ENCODE measurements at places on chromosomes 2 and 18.

DNA sequence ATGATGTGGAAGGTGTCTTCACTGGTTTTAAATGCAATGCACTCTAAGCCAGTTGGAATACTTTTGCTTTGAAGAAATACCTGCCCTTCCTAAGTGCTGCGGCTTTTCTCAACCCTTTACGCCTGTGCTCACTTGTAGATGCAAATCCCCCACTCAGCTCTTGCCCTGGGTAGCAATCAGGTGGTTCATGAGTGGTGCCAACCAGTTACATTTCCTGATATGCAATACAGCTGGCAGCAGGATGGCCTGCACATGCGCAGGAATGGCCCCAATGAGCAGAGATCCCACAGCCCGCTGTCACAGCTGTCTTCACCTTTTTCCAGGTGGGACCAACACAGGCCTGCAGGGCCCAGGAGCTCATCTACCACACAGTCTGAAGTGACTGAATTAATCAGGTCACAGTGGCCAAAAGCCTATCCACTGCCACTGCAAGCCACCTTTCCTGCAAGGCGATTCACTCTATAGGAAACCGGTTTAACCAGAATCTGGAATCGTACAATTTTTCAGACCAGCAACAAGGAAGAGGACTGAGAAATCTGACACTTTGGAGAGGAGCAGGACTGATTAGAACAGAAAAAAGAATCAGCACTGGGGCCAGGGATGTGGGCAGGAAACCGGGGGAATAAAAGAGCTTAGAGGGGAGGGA is 247.8 kb downstream of the MYT1L start:
- DNase-seq: no peak

DNA sequence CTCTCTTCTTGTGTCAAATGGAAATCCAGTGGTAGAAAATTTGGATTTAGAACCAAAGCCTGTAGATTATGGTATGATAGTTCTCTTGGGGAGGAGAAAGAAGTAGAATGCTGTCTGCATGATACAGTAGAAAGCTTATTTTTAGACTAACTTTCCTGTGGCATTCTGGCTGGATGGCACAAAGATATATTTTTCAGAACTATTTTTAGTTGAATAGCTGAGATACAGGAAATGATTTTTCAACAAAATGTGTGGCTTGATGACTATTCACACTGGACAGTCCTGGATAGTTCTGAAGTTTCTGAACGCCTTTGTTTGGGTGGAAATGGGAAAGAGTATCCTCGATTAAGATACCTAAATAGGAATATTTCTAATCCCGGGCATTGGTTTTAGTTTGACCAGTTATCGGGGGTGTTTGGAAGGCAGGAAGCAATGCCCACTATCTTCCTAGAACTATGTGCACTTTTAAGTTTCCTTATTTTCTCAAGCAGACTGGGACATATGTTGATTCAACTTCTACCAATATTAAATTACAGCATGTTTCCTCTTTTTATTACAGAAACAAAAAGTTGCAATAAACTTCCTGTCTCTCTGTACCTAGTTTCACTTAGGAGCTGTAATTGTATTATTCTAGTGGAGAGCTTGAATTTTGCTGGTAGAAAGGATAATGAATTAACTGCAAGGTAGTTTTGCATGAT is 32.1 kb downstream of the GDF7 start:
- no peak for DNase-seq

DNA sequence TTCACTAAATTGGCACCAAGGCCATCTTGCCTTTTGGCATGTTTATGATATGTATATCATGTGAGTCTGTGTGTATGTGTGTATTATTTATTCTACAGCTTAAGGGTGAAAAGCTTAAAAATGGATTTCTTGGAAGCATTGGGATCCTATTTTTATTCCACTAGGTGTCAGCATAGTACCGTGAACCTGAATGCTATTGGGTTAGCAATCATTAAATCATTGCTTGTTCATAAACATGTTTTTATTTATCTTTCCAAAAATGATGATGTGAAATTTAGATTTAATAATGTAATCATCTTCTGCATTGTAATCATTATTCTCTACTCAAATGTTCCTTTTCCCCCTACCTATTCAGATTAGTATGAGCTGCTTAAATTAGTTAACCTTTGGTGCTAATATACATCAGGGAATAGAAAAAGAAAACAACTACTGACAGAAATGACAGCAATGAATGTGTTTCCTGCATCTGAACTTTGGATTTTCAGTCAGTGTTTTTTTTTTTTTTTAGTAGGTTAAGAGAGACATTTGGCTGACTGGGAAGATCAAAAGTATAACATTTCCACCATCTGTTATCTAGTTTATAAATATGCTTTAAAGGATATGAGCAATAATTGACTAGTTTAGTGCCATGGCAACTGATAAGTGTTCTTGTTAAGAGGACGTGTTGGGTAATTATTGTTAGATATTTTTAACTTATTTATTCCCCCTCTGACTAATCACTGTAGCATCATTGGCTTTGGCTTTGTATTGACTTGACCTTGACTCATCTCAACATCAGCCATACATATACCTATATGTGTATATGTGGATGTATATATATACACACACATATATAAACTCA is 14.1 kb upstream of the ZSWIM2 start:
- no peak for DNase-seq

GRCh38 chr2:49616800-49617199 is 462.5 kb upstream of the FSHR start:
- DNase-seq: no peak

DNA sequence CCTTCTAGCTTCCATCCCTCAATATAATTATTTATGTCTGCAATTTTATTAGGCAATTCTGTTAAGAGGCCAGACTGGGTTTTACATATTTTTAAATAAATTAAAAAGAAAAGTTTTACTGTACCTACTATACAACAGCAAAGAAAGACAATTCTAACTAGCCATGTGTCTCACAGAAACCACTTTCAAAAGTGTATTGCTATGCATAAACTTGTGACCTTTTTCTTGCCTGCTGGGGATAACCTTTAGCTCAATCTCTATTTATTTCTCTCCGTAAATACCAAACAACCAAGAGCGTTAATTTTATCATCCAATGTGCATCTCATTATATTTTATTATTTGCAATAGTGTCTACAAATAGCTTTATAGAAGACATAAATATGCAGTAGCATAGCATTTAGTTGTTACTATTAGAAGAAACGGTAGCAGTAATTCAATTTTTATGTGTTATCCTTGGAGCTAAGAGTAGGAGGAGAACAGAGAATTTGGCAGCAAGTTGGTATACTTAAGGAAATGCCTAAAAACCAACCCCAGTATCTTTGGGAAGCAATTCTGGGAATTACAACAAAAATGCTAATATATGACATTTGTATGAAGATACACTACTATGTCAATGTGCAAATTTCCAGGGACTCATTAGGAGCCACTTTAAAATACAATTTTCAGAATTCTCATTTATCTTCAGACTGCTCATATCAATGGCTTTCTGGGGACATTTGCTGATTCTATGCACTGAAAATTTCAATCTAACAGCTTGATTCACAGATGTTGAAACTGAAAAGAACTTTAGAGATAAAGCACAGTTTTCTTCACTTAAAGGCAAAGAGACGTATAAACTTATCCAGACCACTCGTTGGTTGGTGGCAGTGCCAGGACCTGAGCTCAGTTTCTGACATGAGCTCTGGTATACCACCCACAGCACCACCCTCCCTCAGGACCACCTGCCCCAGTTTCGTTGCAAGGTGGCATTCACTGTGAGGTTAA is 23.0 kb upstream of the RTN4 start:
- no peak for DNase-seq

GRCh38 chr2:60353863-60354262 is 199.6 kb downstream of the BCL11A start:
- DNase-seq: no peak

GRCh38 chr18:11995445-11996189 is 14.3 kb downstream of the IMPA2 start:
- DNase-seq: peak; percentile 58

DNA sequence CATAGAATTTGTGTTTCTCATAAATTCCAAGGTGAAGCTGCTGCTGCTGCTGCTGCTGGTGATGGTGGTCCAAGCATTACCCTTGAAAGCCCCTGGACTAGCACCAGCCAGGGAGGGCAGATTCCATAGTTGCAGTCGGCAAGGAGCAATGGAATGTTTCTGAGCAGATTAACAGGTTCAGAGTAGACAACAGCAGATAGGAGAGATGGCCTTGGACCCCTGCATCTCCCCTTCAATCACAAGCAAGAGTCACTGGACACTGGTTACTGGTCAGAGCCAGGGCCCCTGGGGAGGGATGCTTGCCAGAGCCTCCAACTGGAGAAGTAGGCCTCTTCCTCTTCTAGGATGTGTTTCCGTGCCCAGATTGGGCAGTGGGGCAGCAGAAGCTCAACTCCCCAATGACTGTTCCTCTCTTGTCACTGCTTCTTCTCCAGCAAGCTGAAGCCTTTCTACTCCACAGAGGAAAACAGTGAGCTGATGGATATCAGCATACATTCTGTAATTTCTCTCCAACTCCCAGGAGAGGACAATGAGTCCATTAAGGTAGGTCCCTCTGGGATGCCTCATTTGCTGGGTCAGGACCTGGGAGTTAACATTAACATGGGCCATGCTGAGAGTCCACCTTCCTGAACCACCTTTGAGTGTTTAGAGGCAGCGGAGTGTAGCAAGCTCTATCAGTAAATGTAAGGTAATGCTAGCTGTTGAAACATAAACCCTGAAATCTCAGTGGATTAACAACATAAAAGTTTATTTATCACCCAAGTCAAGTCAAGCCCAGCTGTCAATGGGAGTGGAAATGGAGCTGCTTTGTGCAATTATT is 35.3 kb downstream of the MROH2A start:
- DNase-seq: no peak

GRCh38 chr18:24799176-24799575 is 338.7 kb downstream of the HRH4 start:
- DNase-seq: no peak

DNA sequence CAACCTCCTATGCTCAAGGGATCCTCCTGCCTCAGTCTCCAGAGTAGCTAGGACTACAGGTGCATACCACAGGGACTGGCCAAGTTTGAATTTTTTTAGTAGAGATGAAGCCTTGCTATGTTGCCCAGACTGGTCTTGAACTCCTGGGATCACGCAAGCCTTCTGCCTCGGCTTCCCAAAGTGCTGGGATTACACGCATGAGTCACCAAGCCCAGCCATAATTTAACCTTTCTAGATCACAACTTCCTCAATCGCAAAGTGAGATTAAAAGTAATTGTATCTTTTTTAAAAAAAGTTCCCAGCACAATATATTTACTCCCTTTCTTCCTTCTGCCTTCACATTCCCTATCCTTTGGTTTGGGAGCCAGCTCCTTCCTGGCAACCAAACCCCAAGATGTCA is 5.8 kb upstream of the PPP1CB start:
- no peak for DNase-seq

DNA sequence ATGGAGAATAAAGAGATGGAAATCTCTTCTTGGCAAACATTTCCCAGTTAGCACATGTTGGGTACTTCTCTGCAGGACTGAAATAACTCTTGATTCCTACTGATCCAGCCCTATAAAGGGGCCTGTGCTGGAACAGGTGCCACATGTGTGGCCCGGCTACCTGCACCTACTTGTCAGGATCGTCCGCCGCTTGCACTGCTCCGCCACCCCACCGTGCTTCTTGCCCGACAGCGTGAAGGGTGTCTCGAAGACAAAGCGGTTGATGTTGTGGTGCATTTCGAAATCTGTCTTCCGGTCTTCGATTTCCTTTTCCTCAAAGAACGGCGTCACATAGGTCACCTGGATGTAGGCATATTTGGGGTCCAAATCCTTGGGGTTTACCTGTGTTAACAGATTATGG is 58.6 kb upstream of the CCDC195 start:
- no peak for DNase-seq

DNA sequence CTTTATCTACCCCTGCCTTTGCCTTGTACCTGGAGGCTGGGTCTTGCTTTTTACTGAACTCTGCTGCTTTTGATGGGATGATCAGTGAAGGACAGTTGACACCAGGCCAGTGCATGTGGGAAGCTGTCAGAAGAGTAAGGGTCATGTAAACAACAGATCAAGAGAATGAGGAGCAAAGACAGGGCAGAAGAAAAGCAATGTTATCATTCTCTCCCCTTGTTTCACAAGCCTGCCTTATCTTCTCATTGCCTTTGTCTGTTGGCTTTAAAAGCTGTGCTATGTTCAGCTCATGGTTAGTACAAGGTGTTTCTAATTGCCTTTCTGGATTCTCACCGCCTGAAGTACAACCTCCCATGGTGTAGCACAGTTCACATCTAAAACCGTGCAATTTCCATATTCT is 27.6 kb downstream of the LYPD1 start:
- DNase-seq: no peak

DNA sequence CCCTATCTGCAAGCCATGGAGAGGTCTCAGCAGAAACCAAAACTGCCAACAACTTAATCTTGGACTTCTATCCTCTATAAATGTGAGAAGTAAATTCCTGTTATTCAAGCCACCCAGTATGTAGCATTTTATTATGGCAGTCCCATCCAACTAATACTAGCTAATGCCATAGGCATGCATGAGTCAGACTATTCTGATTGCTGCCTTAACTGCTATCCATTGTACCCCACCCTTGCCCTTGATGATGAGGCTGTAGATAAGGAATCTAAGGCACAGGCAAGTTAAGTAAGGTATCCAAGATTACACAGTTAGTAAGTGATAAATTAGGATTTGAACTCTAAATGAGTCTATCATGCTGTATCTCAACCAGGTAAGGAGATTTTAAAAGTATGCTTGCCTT is 223.0 kb downstream of the UBE2E3 start:
- no peak for DNase-seq

GRCh38 chr18:70335892-70336726 is 47.3 kb downstream of the SOCS6 start:
- DNase-seq: no peak

DNA sequence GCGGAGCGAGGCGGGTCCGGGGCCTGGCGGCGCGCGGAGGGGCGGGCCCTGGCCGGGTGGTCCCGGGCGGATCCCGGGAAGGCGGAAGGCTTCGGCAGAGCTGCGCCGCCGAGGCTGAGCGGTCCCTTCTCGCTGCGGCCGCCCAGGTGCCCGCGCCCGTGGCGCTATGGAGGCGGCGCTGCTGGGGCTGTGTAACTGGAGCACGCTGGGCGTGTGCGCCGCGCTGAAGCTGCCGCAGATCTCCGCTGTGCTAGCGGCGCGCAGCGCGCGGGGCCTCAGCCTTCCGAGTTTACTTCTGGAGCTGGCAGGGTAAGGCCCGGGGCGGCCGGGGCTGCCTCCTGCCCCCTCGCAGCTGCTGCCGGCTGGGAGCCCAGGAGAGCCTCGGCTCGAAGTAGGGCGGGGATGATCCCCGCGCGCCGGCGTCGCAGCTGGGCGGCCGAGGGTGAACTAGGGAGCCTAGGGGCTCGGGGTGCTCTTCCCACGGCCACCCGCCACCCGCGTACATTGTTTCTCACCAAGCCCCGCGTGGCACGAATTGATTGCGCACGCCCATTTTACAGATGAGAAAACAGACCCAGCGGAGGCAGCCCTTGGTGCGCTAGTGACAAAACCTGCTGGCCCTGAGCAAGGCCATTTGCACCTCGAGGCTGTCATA is at the start of gene SLC66A3:
Gene SLC66A3 (plus strand): TSS at position 87 of the 655 bp plus-strand sequence. CDS start 80 bp downstream, at position 167.
- DNase-seq: peak; percentile 78

DNA sequence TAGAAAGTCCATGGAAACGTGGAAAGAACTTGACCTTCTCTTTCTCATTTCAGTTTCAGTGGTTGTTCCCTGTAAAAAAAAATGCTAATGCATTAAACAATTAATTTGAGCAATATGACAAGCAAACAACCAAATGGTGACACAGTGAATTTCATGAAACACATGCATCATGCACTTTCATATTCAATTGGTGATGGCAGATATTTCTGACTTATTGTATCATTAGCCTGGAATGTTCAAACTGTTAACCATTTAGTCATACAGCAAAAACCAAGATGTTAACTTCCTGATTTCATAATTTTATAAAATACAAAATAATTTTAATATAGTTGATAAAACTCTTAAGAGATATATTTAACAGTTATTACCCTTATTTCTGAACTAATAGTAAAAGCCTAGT is 85.5 kb downstream of the SCN1A start:
- no peak for DNase-seq

- no peak for DNase-seq
Measured at GRCh38 chr18:28905509-28905908, 728.6 kb upstream of the CDH2 start.

Data from activated naive CD4-positive, alpha-beta T cell treated with anti-CD3 and anti-CD28 coated beads, Interleukin-2, amount 50 U/mL, for 16 hours (primary cell).